ENCODE measurements at places on chromosomes 11 and 22.

DNA sequence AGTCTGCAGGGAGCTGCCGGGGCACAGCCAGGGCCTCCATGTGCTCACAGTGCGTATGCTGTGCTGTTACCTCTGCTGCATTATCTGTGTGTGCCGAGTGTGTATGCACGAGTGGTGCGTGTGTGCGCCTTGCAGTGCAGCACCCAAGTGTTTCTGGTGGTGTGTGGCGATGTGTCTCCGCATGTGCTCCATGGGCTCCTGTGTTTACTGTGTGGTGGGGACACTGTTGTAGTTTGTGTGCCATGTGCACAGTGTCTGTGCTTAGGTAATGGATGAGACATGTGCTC, 31.4 kb downstream of the KCNC1 start:
- DNase-seq, result no peak

DNA sequence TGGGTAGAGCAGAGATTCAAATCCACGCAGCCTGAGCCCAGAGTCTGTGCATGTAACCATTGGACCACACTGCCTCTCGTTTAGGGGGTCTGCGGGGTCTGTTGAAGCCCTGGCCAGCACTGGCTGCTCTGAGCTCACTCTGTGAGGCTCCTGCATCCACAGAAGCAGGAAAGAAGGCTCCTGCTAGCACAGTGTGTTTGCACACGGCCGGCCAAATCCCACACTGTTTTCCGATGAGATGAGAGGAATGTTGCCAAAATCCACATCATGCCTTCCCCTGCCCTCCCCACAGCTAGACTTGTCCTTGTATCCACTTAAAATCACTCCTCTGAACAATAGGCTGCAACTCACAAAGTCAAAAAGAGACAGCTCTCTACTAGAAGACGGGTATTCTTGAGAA, 10.6 kb upstream of the SLC22A12 start:
- no peak for DNase-seq

GRCh38 chr11:120517390-120517761, 5.8 kb downstream of the GRIK4 start:
- no peak for DNase-seq

- DNase-seq, result no peak
Measured at GRCh38 chr11:19316434-19316833, 75.7 kb upstream of the E2F8 start.

- no peak for DNase-seq
Measured at GRCh38 chr11:58830673-58831301, 13.7 kb downstream of the GLYATL2 start.

DNA sequence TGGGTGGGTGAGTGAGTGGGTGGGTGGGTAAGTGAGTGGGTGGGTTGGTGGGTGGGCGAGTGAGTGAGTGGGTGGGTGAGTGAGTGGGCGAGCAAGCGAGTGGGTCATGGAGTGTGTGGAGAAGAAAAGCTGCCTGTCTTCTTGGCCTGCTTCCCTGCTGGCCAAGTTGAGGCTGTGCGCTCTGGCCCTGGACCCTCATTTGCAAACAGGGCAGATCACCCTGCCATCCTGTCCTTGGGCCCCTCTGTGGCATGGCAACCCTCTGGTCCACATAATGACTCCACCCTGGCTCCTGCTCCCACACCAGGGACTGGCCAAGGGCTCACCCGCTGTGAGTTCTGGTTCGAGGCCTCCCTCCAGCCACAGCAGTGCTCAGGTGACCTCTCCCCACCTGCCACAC, 35.1 kb downstream of the CAPN1 start:
- no peak for DNase-seq
